ENCODE measurements at places on chromosomes 2 and 18.

GRCh38 chr2:109375131-109375561, 238.6 kb downstream of the SEPTIN10 start:
- DNase-seq, result no peak

DNA sequence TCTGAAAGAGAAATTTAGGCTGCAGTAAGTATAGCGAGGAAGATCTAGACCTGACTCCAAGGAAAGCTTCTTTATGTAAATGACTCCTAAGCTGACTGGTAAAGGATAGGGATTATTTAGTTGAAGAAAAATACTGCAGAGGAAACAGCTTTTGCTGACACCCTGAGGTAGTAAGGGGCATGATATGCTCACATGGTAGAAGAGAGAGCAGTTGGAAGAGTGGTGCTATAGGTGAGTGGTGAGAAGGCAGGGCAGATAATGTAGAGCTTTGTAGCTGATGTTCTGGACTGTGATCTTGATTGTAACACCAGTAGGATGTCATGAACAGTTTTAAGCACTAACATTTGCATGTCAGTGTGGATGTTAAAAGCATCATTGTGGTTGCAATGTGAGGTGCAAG, 639.1 kb upstream of the SLC39A10 start:
- DNase-seq, result no peak

DNA sequence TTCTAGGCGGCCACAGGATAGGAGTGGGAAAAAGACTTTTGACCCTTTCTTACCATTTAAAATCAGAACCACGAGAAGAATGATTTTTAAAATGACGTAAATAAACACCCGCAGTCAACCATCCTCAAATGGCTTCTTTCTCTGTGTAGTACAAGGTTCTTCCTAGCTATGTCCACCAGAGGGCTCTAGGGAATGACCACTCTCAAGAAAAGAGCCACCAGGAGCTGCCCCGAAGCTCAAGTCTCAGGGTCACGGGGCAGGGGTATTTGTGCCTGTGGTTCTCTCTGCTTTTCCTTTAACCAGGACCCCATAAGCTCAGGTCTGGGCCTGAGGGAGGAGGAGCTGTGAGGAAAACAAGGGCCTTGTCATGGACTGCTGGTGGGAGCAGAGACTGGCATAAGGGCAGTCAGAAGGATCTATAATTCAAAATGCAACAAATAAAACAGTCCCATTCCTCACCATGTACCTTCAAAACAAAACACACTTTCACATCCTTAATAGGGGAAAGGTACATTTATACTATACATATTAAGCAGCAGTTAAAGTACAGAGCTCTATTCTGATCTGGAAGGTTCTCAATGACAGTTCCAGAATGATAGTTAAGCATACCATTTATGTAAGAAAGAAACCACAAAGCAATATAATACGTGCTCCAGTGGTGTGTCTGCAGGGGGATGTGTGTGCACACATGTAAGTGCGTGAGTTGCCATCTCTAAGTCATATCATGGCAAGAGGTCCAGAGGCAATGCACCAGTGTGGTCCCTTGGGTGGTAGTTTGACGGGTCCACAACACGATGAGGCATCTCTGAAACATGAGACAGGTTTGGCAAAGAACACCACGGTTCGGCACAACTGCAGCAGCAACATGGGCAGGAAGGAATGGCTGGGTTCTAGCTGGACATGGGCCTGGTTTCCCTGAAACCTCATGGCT, 18.6 kb downstream of the LYPD1 start:
- DNase-seq, result no peak

DNA sequence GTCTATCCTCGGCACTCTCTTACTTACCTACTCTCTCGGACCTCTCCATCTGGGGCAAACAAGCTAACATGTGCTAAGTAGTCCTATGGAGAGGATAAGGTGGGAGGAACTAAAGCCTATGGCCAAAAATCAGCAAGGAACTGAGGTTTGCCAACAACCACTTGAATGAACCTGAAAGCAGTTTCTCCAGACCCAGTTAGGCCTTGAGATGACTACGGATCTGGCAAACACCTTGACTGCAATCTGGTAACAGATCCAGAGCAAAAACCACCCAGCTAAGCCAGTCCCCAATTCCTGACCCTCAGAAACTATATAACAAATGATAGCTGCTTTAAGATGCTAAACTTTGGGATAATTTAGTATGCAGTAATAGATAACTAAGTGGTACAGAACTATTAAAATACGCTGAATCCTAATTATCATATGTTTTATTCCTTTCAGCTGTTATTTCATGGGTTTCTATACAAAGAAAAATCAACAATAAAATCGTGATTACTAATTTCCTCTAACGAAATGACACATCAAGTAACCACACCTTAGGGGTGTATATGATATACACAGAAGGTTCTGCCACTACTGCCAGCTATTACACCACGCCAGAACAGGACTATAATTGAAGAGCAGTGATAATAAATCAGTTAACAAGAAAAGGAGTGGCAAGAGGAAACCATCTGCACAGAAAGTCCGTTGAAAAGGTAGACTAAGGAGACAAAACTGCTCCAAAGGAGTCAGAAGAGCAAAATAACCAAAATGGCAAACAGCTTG, 3.2 kb downstream of the FARSB start:
- no peak for DNase-seq

DNA sequence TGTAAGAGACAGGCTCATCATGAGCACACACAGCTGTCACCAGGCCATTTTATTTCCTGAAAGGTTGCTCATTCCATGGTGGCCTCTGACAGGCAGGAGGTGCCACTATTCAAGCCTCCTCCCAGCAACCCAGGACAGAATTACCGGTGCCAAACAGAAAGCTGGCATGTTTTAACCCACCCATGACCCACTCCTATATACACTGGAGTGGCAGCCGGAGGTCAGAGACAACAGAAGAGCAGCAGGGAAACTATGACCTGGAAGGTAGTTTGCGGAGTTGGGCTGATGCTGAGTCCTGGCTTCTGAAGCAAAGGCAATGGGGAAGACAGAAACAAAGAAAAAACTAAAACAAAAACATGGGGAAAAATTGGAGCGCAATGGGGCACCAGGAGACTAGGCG, 2.3 kb downstream of the RFTN2 start:
- DNase-seq, result no peak
